ENCODE measurements at places on chromosomes 5 and 9. TPM values are rescaled to one million over a fixed set of nuclear protein-coding genes. Genes with fewer than 3 reads are reported as not detected.

SLC6A18 gene
- total RNA-seq, result not detected

HTR1A gene
- total RNA-seq, result not detected

PCDHB4 gene
- 0.13 TPM for total RNA-seq

CCDC183 gene
- total RNA-seq, result 0.13 TPM

AMBP gene
- total RNA-seq, result not detected

BTNL8 gene
- total RNA-seq, result not detected

CCDC187 gene
- not detected for total RNA-seq

TEK gene
- 101 TPM for total RNA-seq

KCNN2 gene
- total RNA-seq, result 0.36 TPM

F12 gene
- 1.7 TPM for total RNA-seq

NR2F1-AS1 gene
- total RNA-seq, result 21.5 TPM

LCN1 gene
- total RNA-seq, result not detected

ITGA2 gene
- total RNA-seq, result 178 TPM

FBP1 gene
- total RNA-seq, result 13.2 TPM

STPG3 gene
- not detected for total RNA-seq

ARID3C gene
- total RNA-seq, result 0.07 TPM

PCDHAC1 gene
- under 0.01 TPM for total RNA-seq

YTHDC2 gene
- total RNA-seq, result 43.4 TPM

FAM169A gene
- 2.7 TPM for total RNA-seq

LARP1 gene
- 188 TPM for total RNA-seq

NMUR2 gene
- not detected for total RNA-seq

IGFBPL1 gene
- 0.29 TPM for total RNA-seq

CPLANE1 gene
- total RNA-seq, result 30.8 TPM

NOXA1 gene
- total RNA-seq, result 0.29 TPM

TLX3 gene
- not detected for total RNA-seq

KLF9 gene
- total RNA-seq, result 27.7 TPM

MEIKIN gene
- total RNA-seq, result not detected

ZNF622 gene
- total RNA-seq, result 33.0 TPM

FOXI1 gene
- not detected for total RNA-seq

FOXD4L5 gene
- total RNA-seq, result not detected

All from thoracic aorta endothelial cell (primary cell).